Heart right ventricle (tissue), 16 donors: ENCODE measurements at places on chromosomes 2 and 18. TPM values are rescaled to one million over a fixed set of nuclear protein-coding genes. Genes with fewer than 3 reads are reported as not detected.

GPR45 gene
- total RNA-seq, result not detected

SGPP2 gene
- 5.2 TPM for total RNA-seq

- DNase-seq, result no peak
Measured at GRCh38 chr2:71608441-71608840, 155.1 kb downstream of the DYSF start.

FAP gene
- total RNA-seq, result 2.8 TPM

DNA sequence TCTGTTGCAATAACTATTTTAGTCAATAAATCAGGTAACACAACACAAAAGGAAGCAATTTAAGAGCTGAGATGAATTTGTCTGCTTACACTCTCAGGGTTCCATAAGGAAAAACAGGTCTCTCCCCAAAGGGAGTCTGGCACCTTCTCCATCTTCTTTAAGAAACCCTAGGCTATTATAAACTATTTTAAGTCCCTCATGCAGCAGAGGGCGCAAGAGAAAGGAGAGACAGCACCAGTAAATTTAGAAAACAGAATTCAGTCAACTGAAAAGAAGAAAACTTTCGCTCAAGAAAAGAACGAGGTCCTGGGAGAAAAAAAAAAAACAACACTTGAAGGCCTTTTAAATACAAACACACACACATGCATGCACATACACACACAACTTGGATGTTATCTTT is 19.1 kb downstream of the SULT1C4 start:
- no peak for DNase-seq

UGT1A8 gene
- total RNA-seq, result not detected

DNA sequence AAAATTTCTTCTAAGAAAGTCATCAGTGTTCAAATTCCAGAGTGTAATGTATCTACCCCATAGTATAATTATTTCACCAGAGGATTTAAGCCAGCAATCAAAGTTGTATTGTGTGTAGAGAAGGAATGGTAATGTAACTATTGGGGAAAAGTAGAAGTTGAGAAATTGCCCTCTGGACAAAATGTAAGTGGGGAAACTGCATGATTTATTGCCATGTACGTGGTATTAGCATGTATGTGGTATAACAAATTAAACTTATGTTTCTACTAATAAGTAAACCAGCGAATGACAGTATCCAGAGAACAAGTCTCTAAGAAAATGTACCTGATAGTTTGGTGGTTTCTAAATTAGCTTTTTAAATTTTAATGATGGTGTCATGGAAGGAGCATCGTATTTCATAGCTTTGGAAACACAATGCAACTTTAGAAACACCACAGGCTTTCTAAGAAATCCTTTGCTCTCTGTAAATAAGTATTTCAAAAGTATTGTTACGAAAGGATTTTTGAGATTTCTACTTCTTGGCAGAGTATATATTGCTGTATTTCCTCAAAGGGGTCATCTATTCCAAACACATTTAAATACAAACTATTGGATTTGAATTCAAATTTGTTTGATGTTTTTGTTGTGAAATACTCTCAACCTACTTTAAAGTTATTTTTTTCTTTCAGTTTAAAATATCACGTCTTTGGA is 1018.9 kb upstream of the ZEB2 start:
- DNase-seq, result no peak

DNA sequence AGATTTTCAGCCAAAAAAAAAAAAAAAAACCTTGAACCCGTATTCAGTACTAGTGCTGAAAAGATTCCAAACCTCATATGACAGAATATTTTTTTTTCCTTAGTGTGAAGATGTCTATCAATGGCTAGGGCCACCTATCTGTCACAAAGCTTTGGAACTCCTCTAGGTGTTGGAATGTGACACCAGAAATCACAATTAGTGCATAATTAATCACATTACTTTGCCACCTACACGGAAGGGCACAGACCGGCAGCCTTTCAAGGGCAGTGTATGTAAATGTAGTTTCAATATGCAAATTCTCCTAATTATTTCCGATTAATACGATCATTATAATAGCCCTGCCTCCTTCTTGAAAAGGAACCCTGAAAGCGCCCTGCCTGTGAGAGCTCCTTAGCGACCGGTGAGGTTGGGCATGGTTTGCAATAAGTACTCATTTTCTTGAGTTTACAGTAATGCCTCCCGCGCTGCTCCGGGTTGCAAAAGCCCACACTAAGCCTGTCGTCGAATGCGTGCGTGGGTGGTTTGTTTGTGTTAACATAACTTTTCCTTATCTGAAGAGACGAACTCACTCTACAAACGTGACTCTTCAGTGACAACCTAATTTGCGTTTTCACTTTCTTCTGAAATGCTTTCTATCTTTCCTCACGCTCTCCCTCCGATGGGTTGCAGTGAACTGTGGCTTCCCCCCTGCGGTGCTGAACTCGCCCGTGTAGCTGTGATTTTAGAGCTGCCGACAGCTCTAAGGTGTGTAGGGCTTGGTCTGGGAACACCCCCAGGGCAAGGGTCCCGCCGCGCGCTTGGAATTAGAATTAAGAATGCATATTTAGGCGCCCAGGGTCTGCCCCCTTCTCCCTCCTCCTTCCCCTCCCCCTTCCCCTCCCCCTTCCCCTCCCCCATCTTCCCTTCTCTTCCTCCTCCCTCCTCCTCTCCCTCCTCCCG is 765 bp upstream of the ID2 start:
- peak; percentile 59 for DNase-seq

DNA sequence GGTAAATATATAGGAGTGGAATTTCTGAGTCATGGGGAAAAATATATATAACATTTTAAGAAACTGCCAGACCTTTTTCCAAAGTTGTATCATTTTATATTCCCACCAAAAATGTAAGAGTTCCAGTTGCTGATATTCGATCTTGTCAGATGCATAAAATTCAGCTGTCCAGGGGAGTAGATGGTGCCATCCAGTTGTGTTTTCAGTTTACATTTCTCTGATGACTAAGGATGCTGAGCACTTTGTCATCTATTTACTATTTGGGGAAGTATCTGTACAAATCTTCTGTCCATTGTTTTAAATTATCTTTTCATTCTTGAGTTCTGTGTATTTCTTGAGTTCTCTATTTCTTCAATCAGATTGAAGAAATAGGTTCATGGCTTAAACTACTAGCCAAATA is 126.1 kb downstream of the RTN4 start:
- no peak for DNase-seq

DNA sequence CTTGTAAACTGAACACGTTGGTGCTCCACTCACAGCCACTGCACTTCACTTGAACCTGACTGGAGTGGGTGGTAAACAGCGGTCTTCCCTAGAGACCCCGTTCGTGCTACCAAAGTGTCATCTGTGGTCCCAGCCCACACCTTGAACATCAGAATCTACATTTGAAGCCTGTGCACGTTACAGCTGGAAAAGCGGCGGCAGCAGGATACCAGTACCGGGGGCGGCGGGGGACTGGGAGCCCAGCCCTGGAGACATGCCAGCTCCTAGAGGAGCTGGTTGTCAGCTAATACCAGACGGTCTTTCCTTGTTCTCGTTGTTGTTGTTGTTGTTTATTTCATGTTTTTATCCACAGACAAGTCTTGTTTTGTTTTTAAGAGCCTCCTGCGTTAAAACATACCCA is 156.7 kb downstream of the WDSUB1 start:
- DNase-seq, result peak; percentile 53
